Dermis lymphatic vessel endothelial cell (primary cell): ENCODE measurements at places on chromosomes 16 and 17. TPM values are rescaled to one million over a fixed set of nuclear protein-coding genes. Genes with fewer than 3 reads are reported as not detected.

The CNTD1 gene
- total RNA-seq = not detected in 2 replicates

The NOXO1 gene
- 0.09 and 0.11 TPM in 2 replicates for total RNA-seq

The DPEP3 gene
- total RNA-seq = 0.09 and 0.11 TPM in 2 replicates

The KRT34 gene
- total RNA-seq = not detected in 2 replicates

The EFCAB5 gene
- total RNA-seq = 0.22 and 0.34 TPM in 2 replicates
